DMS 273 treated with DMSO at 0.1 percent for 48 hours (cell line): ENCODE measurements at places on chromosomes 16 and 17.

- no peak for DNase-seq
These were observed at the start of gene LAT for GRCh38 chr16:28984619-28985135. LAT (plus strand) TSS chr16:28985052; CDS start chr16:28985418, 366 bp downstream.

DNA sequence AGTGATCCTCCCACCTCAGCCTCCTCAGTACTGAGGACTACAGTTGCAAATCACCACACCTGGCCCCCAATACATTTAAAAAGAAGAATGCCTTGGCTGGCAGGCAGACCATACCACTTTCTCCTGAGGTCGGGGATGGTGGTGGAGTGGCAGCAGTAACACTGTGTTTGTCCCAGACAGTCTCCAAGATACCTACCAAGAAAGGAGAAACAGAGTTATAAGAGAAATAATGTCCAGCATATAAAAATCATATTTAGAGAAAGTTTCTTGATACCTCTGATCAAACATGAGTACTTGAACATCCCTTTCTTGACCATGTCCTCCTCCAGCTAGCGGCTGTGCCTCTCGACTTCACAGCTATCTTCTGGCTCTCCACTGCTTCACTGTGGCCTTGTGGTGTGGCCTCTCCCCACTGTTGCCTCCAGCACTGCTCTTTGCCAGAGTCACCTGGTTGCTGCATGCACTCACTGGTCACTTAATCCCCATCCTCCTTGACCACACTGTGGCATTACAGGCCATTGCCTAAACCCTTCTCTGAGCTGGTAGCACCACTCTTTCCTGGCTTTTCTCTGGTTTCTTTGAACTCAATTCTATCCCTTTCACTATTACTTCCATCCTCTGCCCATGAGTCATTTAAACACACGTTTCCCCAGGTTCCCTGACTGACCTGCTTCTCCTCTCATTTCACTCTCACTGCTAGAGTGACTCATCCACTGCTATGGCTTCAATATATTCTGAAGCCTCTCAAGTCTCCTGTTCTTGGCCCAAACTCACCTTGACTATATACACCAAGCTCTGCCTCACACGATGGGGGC is 45.2 kb downstream of the XPO6 start:
- no peak for DNase-seq

GRCh38 chr17:13598353-13599167 is 3.2 kb downstream of the HS3ST3A1 start:
- DNase-seq = no peak

DNA sequence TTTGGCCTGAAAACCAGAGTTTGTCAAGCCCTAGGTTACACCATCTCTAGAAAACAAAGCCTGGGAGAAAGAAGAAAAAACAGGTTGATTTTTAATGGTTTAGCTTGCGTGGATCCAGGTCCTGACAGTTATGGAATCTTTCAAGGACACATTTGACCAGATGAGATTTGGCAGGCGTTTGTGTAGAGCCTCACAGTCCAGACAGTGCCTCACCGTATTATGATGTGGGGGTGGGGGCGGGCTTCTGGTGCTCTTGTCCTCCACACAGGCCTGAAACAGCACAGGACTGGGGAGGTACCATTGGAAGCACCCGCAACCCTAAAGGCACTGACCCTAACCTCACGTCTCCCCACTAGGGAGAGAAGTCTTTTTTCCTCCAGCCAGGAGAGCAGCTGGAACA is 19.6 kb downstream of the MVP start:
- DNase-seq = no peak

- no peak for DNase-seq
These were observed 25.2 kb upstream of the TMEM220 start for GRCh38 chr17:10754861-10755591.

DNA sequence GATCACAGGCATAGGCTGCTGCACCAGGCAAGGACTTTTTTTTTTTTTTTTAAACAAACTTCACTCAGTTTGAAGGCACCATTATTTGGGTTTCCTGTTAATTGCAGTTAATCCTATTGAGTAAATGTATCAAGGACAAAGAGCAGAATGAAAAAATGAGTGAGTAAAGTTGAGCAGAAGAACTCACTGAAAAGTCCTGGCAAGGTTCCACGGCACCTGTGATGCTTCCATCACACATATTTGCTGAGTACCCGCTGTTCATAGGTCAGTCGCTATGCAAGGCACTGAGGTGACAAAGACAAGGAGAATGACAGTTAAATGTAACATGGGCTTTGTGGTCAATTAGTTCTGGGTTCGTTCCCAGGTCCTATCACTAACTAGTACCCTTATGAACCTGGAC is 670.0 kb downstream of the MAF start:
- DNase-seq = no peak

- DNase-seq = no peak
These were observed 149.2 kb upstream of the TBX2 start for GRCh38 chr17:61250335-61250890.

DNA sequence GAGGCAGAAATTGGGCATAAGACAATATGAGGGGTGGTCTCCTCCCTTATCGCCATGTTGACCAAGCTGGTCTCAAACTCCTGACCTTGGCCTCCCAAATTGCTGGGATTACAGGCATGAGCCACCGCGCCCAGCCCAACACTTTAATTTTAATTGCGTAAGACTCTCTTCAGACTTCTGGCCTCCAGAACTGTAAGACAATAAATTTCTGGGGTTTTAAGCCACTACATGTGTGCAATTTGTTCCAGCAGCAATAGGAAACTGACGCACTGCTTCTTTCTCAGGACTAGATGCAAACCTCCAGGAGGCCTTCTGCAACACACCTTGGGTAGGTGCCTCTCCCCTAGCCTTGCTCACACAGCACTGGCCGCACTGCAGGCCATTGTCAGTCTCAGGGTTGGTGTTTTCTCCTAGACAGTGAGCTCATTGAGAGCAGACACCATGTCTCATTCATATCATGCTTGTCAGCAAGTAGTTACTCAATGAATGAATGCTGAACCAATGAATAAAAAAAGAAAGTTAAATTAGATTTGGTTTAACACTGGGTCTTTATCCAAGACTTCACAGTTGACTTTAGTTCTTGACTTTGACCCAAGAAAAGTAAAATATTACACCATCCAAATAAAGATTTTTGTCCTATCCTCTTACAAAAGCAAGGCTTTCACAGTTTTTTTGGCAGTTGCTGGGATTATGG is 5.5 kb upstream of the ACSF2 start:
- no peak for DNase-seq

DNA sequence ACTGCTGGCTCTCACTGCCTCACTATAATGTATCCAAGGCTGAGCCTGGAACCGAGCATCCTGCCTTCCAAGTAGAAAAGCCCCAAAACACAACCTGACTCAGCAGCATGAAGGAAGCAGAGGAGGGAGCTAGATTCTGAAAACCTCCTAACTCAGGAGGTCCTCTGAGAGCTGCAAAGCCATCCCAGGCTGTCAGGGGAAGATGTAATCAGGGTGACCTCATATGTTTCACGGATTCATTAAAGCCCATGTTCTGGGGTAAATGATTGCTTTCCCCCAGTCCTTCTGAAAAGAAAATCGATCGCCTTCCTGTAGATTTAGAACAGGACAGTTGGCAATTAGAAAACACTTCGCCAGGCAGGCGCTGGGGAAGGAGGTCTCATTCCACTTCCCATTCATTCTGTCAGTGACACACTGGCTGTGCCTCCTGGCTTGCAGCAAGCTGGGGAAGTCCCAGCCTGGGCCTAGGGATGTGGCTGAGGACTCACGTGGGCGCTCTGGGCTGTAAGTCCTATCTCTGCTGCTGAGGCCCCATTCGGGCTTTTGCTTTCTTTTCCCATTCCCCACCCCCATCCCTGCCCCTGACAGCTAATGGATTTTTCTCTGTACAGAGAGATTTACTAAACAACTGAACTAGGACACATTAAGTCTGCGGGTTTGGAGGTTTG is 75.7 kb upstream of the TMEM132E start:
- no peak for DNase-seq

GRCh38 chr17:66459811-66460270 is 157.4 kb downstream of the PRKCA start:
- DNase-seq = no peak

GRCh38 chr17:35819455-35819854 is 10.2 kb downstream of the TAF15 start:
- no peak for DNase-seq

DNA sequence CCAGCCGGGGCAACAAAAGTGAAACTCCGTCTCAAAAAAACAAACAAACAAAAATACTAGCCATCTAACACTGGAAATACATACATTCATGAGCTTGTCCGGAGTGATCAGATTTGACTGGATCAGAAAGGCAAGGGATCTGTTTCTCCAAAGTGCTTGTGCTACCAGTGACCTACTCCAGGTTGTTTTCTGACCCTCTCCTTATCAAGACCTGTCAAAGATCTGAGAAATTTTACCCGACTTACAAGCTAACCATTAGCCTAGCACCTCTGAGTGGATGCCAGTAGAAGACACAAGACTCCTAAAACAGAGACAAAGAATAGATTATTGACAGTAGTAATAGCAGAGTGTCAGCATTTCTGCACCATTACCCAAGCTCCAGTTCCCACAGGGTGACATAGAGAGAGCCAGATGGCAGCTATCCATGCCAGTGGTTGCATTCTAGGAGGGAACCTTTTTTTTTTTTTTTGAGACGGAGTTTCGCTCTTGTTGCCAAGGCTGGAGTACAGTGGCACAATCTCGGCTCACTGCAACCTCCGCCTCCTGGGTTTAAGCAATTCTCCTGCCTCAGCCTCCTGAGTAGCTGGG is 9.8 kb downstream of the ASPA start:
- no peak for DNase-seq

DNA sequence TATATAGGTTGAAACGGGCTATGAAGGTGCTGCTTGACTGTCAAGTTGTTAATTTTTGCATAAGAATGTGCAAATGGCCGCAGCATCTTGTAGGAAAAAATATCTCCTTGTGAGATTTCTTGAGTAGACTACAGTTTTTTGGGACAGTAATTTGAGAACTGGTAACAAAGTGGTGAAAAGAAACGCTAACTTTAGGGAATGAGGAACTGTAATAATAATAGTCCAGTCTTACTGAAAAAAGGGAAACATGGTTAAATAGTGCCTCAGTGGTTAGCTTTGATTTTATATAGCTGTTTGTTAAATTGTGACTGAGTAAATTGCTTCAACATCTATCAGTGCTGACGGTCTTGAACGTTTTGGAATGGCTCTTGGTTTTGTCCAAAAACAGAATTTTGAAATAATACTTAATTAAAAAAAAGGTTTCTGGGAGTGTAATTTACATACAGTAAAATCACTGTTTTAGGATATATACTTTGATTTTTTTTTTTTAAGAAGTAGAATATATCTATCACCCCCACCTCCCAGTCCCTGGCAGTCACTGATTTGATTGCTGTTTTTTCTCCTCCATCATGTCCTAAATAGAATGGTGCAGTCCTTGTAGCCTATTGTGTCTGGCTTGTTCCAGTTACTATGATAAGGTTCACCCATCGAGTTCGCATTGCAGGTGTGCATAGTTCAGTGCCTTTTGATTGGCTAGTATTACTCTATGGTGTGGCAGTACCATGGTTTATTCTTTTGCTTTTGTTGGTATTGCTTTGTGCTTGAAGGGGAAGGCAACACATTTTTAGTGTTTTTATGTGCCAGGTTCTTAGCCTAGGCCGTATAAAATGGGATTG is 2.8 kb downstream of the HAPSTR1 start:
- no peak for DNase-seq

GRCh38 chr17:50048146-50048720 is 7.7 kb upstream of the ITGA3 start:
- no peak for DNase-seq

GRCh38 chr17:32498391-32498790 is 11.6 kb downstream of the CDK5R1 start:
- no peak for DNase-seq

DNA sequence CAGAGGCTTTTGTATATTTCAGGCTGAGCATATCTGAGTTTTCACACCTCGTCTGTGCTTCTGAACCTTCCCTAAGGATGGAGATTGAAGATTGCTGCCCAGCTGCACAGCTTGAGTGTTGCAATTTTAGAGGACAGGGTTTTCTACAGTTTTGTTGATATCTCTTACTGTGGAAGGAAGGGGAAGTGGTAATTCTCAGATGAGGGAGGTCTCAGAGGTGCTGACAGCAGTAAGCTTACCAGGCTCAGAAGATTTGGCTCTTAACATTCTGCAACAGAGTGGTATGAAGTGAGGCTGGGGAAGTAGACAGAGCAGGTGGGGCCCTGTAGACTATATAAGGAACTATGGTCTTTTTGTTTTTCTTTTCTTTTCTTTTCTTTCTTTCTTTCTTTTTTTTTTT is 45.8 kb upstream of the ARHGAP17 start:
- DNase-seq = no peak

DNA sequence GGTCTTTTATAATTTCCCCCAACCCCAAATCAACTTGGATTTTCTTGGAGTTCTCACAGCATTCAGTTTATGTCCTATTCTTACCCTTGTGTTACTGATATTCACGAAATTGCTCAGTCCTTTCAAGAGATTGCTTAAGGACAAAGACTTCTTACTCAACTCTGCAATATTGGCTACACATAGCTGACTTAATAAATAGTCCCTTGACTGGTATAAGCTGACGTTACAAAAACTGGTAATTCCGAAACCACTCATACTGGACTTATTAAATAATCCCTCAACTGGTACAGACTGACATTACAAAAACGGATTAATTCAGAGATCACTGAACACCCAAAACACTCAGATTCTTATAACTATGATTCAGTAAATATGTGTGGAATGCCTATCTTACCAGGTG is 860 bp downstream of the TIGD7 start:
- no peak for DNase-seq

DNA sequence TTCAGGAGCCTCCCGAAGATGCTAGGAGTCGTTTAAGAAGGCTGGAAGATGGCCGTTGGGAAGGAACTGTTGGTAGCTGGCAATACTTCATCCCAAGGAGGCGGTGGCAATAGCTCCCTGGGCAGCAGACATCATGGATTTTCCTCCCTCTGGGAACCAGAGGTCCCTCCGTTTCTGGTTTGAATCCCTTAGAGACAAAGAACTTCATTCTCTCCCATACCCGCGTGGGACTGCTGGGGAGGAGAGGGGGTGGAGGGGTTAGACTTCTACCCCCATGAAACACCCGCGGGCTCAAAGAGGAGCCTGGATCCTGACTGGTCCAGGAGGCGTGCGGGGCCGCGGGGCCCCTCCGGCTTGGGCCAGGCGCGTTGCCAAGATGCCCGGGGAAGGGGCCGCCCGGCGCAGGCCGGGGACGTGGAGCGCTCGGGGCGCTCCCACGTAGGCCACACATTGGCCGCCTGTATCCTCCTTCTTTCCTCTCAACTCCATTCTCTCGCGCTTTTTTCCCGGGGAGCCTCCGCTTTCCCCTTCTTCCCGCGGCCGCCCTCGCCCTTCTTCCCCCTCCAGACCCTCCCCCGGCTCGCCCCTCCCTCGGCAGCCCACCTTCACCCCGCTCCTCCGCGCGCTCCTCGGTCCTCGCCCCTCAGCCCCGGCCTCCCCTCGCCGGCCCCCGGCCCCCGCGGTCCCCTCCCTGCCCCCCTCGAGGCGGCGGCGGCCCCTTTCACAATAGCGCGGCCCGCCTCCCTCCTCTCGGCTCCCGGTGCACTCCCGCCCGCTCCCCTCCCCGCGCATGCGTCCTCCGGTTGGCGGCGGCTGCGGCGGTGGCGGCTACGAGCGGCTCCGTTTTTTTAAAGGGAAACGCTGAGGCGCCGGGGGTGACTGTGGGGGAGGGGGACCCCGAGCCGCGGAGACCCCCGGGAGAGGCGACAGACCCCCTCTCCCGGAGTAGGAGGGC is at the start of gene MSL1:
TSS of gene MSL1 (plus strand) at position 791 of the 955 bp plus-strand sequence. CDS start 642 bp downstream, outside the sequence.
- DNase-seq = no peak
